ENCODE measurements at places on chromosomes 12 and 14.
A peak's percentile ranks its signal among the peaks of the same experiment; 100 is the strongest.

DNA sequence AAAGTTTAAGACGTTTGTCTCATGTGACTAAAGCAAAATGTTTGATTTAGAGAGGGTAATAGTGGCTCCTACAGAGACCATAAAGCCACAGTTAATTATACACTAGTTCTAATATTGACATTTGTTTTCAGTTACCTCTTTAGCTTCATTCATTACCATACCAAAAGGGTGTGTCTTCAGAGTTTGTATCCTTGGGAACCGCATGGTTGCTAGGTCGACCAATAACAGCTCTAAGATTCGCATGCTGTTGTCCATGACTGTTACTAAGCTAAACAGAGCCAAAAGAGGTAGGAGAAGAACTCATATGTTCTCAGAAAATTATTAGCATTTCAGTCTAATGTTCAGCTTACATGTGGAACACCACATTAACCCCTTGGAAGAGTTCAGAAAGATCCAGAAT is 36.2 kb upstream of the ETNK1 start:
- DNase-seq, result no peak

GRCh38 chr12:75578546-75578945 is 67.1 kb upstream of the KRR1 start:
- DNase-seq, result no peak

GRCh38 chr12:29537298-29537697 is 39.8 kb upstream of the OVCH1 start:
- DNase-seq, result no peak

GRCh38 chr12:116382686-116383530 is 105.4 kb upstream of the MED13L start:
- no peak for DNase-seq

DNA sequence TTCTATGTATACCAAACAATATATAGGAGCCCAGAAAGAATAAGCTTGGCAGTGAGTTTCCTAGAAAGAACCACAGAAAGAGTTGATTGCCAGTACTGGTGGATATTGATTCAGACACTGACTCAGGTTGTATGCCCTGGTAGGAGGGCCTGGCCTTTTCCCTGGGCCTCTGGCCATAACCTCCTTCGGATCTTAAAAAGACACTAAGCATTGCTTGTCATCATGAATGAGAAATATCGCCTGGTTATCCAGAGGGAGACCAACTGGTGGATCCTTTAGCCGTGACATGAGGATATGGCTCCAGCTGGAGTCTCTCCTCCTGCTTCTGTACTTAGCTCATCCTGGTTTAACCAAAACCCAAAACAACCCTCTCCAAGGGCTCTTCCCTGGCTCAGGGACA is 231.5 kb downstream of the MSRB3 start:
- DNase-seq, result no peak

DNA sequence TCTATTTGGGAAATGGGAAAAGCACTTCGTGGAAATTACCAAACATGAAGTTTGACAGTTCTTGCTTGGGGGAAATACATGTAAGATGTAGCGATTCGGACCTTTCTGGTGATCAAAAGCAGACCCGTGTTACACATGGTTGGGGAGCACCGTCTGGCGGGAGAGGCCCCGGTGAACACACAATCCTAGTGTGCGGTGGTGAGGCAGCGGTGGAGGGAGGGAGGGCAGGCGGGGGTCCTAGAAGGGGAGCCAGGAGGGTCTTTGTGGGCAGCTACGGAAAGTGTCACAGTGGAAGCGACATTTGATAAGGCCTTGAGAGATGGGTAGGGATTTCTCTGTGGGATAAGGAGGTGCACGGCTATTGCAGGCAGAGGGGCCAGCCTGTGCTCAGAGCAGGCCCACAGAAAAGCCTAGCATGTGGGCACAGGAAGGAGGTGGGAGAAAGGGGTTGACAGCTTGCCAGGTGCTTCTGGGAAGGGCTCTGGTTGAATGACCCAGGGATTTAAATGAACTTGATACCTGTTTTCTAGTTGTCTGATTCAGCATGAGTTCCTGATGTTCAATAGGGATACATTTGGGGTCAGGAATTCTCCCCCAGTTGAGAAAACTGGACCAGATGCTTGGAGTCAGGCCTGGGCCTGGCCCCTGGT is 7.2 kb downstream of the MVK start:
- no peak for DNase-seq

DNA sequence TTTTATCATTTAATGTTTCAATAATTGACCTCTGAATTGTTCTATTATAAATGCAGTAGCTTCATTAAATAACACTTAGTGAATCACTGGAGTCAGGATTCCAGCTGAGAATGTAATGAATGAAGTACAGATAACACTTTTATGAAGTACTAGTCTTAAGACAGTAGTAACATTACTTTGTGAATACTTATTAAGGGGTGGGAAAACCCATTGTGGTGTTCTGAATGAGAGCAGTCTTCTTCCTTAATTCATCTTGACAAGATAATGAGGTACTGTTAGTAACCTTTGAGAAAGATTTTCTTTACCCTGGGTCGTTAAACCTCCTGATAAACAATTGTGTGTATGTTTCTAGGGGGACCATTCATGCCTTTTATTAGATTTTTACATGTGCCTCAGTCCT is 12.7 kb downstream of the NUP107 start:
- no peak for DNase-seq

DNA sequence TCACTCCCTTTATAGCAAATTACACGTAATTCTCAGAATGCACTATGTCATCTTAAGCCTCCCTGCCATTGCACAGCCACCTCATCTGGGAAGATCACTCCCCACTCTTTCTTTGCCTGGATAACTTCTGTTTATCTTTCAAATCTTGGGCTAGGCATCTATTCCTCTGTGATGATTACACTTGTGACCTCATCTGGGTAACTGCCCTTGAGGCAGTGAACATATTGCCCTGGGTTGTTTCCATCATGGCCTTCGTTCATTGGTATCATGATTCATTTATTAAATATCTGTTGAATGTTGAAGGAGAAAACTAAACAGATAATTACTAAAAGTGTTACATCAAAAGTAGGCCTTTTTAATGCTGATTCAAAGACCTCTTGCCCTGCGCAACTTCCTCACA is 26.2 kb upstream of the PDE3A start:
- no peak for DNase-seq

DNA sequence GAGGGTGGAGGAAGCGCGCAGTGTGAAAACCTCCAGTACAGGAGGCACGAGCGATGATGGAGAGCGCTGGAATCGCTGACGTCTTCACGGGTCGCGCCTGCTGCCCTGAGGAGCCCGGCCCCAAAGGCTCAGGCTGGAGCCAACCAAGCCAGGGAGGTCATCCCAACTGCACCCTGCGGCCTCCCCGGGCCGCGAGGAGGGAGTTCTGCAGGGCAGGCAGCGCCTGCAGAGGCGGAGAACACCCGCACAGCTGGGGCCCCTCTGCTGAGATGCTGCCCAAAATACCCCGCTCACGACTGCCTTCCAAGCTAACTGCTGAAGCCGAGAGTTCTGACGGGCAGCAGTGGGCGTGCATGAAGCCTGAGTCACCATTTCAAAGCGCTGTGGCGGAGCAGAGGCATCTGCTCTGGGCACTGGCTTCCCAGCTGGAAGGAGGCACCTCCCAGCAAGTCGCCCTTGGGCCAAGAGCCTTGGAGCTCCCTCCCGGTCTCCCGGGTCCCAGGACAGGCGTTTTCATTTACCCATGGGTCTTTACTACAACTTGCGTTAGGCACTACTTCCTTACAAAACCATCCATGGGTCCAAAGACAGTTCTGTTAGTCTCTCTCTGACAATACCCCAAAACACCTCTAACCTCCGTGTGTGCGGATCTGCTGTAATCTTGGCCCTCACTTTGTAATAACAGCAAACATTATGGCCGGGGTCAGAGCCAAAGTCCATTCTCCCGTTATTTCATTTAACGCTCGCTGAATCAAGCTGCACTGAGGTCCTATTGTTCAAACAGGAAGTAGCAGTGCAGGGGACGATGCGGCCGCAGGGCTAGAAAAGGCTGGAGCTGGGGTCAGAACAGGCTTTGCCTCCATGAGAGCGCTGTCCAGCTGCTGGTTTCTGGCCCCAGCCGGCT is 60.1 kb upstream of the RIMBP2 start:
- DNase-seq, result peak; percentile 66

- DNase-seq, result peak; percentile 86
Observed at GRCh38 chr12:6426882-6427671, 17.7 kb upstream of the CD27 start.

DNA sequence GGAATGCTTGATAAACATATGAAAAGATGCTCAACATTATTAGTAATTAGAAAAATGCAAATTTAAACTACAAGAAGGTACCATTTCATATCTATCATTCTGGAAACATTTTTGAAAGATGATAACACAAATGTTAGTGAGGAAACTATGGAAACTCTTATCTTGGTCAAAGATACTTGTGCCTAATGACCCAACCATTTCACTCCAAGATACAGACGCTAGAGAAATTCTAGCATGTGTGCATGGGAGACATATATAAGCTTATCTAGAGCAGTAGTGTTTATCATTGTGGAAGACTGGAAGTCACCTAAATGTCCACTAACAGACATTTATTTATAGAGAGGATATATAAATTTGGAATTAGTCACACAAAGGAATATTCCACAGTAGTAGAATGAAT is 143.1 kb upstream of the HMGA2 start:
- no peak for DNase-seq

- no peak for DNase-seq
Observed at GRCh38 chr12:11861864-11862600, 208.7 kb upstream of the BCL2L14 start.

DNA sequence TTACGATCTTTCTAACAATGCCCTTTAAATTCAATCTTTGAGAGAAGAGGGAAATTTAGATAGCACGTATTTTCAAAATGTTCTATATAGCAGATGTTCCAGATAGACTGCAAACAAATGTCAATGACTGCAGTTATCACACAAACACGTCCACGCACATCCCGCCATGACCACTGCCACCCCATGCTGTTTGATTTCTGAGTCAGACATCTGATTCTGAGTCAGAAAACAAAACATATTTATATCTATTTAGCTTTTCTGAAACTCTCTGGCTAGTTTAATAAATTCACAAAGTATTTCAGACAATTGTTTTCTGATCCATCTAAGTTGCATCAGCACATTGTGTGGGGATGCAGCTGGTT is 105.9 kb upstream of the BCAT1 start:
- peak; percentile 31 for DNase-seq

- no peak for DNase-seq
Observed at GRCh38 chr14:30355431-30355913, 203.5 kb upstream of the G2E3 start.

GRCh38 chr12:104406164-104406563 is 50.6 kb upstream of the CHST11 start:
- no peak for DNase-seq

GRCh38 chr12:42364692-42365091 is 38.7 kb downstream of the PPHLN1 start:
- DNase-seq, result no peak

- no peak for DNase-seq
Observed at GRCh38 chr12:76300297-76300665, 47.9 kb downstream of the BBS10 start.

GRCh38 chr14:74362361-74362915 is 14.2 kb downstream of the VRTN start:
- peak; percentile 61 for DNase-seq

- DNase-seq, result no peak
Observed at GRCh38 chr14:95434121-95434520, 82.3 kb downstream of the SYNE3 start.

- DNase-seq, result no peak
Observed at GRCh38 chr12:70722584-70723343, 85.5 kb upstream of the PTPRB start.

GRCh38 chr12:116263844-116264243 is 13.6 kb downstream of the MED13L start:
- DNase-seq, result no peak

- no peak for DNase-seq
Observed at GRCh38 chr12:43357141-43357540, 194.9 kb downstream of the ADAMTS20 start.

DNA sequence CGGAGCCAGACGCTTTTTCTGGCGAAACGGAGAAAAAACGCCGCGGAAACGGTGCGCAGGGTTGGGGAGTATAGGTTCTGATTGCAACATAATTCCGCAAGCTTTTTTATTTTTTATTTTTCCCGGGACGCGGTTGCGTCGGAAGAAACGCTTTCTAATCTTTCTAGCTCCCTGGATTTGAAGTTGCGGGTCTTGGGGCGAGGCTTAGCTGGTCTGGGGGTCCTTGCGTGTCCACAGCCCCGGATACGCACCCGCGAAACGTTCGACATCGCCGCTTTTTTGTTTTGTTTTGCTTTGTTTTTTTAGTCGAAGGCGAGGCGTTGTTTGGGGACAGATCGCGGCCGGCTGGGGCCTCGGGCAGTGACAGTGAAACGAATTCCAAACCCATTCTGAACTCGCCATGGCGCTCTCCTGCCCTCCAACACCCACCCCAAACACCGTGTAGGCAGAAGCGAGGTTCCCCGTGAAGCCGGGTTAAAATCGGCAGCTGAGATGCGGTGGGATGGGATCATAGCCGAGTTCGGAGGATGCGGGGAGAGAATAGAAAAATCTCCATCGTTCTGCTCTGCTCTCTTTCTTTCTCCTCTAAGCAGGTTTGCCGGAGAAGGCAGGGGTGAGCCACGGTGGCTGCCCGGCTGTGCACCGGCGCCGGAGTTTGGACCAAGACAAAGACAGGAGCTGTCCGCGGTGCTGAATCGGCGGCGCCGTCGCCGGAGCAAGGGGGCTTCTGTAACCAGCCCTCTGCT is 8.1 kb upstream of the LHX5 start:
- DNase-seq, result peak; percentile 34

GRCh38 chr12:6352193-6353173 is 10.6 kb upstream of the TNFRSF1A start:
- DNase-seq, result no peak

- no peak for DNase-seq
Observed at GRCh38 chr12:93589081-93589480, 16.6 kb downstream of the SOCS2 start.

DNA sequence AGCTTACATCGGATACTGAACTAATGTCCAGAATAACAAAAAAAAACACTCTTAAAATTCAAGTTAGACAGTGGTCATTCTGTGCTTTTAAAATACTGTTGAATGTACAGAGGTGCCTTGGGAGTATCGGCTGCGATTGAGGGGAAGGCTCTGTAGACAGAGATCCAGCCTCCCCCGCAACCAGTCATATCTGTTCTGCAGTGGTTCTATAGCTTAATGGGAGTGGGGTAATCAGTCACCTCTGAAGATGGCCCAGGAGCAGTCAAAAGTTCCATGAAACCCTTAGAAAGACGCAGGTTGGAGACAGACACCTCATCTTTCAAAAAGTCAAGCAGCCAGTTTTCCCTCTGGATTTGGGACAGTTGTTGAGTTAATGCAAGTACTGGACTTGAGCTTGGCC is 1486.6 kb upstream of the TMEM132C start:
- no peak for DNase-seq

GRCh38 chr12:44389896-44390295 is 486.2 kb downstream of the NELL2 start:
- DNase-seq, result no peak

- DNase-seq, result no peak
Observed at GRCh38 chr12:64457032-64457431, 5.1 kb downstream of the TBK1 start.

GRCh38 chr12:65232476-65233077 is 45.9 kb upstream of the MSRB3 start:
- DNase-seq, result no peak

GRCh38 chr12:107570721-107571120 is 114.9 kb upstream of the PWP1 start:
- DNase-seq, result no peak
